Activated T-helper 17 cell treated with anti-CD3 and anti-CD28 coated beads, Interleukin-2, amount 50 U/mL, for 72 hours (primary cell): ENCODE measurements at places on chromosomes 11 and 22. TPM values are rescaled to one million over a fixed set of nuclear protein-coding genes. Genes with fewer than 3 reads are reported as not detected.

The KDM4E gene
- total RNA-seq: not detected

The ZPR1 gene
- 98.1 TPM for total RNA-seq

The TUBA8 gene
- 4.7 TPM for total RNA-seq

The MRGPRX3 gene
- total RNA-seq: not detected

The DGCR6 gene
- 0.61 TPM for total RNA-seq

The ZBTB16 gene
- 6.1 TPM for total RNA-seq

The RBFOX2 gene
- 4.0 TPM for total RNA-seq

The ADM2 gene
- total RNA-seq: 3.7 TPM

The FOLR1 gene
- not detected for total RNA-seq
